ENCODE measurements at places on chromosomes 2 and 18.

DNA sequence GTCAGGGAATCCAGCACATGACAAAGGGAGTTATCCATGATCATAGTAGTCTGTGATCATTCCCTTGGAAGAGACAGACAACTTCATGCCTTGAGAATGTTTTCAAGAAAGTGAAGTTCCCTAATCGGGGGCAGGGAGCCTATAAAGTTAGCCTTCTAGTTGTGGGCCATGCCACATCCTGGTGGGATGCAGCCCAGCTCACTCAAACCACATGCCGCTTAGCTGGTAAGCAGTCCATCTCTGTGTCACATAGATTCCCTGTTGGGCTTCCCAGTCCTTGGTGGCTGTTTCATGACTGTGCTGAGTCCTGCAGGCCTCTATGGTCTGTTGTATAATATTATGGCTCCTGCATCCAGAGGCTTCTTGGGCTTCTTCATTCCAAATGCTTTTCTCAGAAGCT lies 11.4 kb upstream of the ARHGAP25 start:
- no peak for DNase-seq

DNA sequence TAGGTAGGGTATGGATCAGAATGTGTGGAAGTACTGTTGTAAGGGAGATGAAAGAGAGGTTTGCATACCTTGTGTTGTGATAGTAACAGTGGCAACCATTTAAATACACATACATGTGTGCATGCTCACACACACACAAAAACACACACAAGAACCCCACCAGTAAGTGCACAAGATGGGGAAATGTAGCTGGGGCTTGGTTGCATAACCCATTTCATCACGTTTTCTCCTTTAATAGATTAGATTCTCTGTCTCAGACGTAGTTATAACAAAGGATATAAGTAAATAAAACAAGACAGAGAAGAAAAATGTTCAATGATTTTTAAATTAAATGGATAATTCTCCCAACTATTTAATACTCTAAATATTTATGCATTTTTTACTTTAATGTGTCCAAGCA lies 13.4 kb downstream of the ARHGAP15 start:
- no peak for DNase-seq

GRCh38 chr2:60303680-60304079 lies 249.8 kb downstream of the BCL11A start:
- DNase-seq: no peak

DNA sequence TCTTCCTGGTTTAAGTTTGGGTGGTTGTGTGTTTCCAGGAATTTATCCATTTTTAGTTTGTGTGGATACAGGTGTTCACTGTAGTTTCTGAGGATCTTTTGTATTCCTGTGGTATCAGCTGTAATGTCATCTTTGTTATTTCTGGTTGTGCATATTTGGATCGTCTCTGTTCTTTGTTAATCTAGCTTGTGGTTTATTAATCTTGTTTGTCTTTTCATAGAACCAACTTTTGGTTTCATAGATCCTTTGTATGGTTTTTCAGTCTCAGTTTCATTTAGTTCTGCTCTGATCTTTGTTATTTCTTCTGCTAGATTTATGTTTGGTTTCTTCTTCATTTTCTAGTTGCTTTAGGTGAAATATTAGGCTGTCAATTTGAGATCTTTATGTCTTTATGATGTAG lies 202.4 kb upstream of the ZSWIM2 start:
- no peak for DNase-seq

GRCh38 chr2:232042911-232043574 lies 81.5 kb downstream of the DIS3L2 start:
- no peak for DNase-seq

DNA sequence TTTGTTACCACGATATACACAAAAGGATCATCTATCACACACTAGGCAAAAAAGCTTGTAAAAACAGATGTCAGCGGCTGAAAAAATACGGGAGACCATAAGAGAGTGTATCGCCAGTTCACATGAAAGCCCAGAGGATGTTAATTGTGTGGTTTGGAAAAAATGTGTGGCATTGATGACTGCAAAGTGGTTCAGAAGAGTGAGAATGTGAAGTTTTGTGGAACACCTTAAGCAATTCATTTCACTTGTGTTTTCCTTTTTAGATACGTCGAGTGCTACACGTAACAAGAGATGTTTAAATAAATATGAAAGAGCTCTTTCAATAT lies 61.7 kb upstream of the DAPL1 start:
- no peak for DNase-seq

- no peak for DNase-seq
These were observed 4.9 kb upstream of the IMP4 start for GRCh38 chr2:130337735-130338325.

GRCh38 chr18:41917181-41917580 lies 37.9 kb upstream of the PIK3C3 start:
- DNase-seq: no peak

GRCh38 chr2:121649596-121650314 lies 493 bp upstream of the CLASP1 start:
- peak; percentile 87 for DNase-seq

- DNase-seq: no peak
These were observed 226.2 kb downstream of the SLC8A1 start for GRCh38 chr2:40225670-40226210.

- no peak for DNase-seq
These were observed 666.5 kb upstream of the FANCL start for GRCh38 chr2:58907644-58908043.

- no peak for DNase-seq
These were observed 101.4 kb downstream of the HDAC4 start for GRCh38 chr2:239299218-239299939.

DNA sequence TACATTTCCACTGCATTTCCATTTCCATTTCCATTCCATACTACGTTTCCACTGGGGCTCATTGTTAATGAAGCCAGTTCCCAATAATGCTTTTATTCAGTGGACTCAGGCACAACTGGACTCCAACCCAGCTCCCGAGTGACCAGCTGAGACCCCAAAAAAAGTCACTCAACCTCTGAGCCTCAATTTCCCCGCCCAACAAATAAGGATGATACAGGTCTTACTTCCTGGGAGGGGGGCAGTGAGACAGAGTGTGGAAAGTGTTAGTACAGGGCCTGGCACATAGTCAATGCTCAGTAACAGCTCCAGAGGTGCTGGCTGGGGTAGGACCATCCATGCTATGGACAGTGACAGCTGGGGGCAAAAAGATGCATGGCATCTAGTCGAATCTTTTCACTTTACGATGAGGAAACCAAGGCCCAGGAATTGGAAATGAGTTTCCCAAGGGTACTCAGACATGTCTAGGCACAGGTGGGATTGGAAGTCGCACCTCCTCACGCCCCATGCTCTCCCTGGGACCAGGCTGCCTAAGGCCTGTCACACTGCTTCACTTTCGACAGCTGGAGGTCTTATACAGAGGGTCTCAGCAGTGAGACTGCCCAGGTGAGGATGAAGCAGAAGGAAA lies 226.5 kb downstream of the ANAPC1 start:
- DNase-seq: no peak

GRCh38 chr2:177334940-177335543 lies 57.5 kb upstream of the AGPS start:
- no peak for DNase-seq

DNA sequence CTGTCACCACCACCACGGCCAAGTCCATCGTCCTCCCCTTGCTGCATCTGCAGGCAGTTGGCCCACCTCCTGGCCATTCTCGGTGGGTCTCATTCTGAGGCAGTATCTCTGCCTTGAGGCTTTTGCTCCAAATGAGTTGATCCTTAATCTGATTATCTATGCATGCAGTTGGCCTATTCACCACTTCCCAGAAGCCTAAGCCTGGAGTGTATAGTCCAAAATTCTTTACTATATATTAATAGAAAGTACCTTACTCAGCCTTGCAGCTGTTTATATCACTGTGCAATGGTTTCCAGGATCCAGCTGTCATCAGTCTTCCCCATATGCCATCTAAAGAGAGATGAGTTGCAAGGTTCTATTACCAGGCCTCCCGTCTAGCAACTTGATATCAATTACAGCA lies 292.4 kb downstream of the SS18 start:
- no peak for DNase-seq

DNA sequence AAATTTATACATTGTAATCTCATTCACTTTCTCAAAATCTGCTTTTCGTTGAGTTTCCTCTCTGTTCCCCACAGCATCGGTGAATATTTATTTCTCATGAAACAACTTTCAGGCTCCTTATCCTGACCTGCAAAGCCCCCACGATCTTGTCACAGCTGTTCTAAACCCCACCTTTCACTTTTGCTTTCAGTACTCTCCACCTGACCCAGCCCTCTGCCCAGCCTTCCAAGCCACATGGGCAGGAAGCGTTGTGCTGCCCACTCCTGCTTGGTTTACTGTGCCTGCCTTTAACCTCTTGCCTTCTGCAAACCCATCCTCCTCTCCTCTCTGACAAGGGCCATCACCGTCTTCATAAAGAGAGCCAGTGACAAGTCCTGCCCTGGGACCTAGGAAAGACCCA lies 262.5 kb downstream of the GALR1 start:
- DNase-seq: no peak

GRCh38 chr2:199851883-199852282 lies 891 bp upstream of the FTCDNL1 start:
- no peak for DNase-seq

- DNase-seq: no peak
These were observed 93.6 kb downstream of the SH3BP4 start for GRCh38 chr2:235045336-235045972.

GRCh38 chr2:207984765-207985480 lies 40.4 kb downstream of the PLEKHM3 start:
- no peak for DNase-seq

- no peak for DNase-seq
These were observed 64.3 kb downstream of the HNMT start for GRCh38 chr2:138028538-138028937.

DNA sequence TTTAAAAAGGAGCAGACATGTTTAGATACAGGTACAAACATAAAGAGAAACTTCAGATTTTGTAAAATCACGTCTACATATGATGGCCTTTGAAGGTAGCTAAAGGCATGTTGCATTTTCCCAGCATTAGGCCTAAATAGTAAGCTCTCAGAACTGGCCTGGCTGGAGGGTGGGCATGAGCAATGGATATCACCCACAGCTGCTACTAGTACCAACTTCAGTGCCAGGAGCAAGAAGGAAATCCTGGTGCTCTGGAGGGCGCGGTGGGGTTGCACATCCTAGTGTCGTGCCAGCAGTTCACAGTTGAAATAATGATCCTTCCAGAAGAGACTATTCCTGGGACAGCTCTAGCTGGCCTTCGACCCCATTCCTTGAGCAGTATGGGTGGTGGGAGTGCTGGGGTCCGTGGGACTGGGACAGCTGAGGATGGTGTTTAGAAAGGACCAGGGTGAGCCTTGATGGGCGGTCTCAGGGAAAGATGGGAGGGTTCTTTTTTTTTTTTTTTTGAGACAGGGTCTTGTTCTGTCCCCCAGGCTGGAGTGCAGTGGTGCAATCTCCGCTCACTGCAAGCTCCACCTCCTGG lies 4.9 kb downstream of the DES start:
- DNase-seq: no peak

GRCh38 chr2:2846332-2847208 lies 515.5 kb upstream of the MYT1L start:
- DNase-seq: no peak
